Epithelial cell of alveolus of lung (primary cell): ENCODE measurements at places on chromosomes 5 and 9. TPM values are rescaled to one million over a fixed set of nuclear protein-coding genes. Genes with fewer than 3 reads are reported as not detected.

The LCN15 gene
- not detected in 2 replicates for total RNA-seq

The PCDHGB7 gene
- 7.2 and 23.6 TPM in 2 replicates for total RNA-seq

The C9orf50 gene
- total RNA-seq: 0.13 TPM in 1 of 2 replicates, not detected in the other

The F2R gene
- 111 and 137 TPM in 2 replicates for total RNA-seq

The CREB3 gene
- 49.4 and 88.2 TPM in 2 replicates for total RNA-seq

The PKD2L2 gene
- not detected in 2 replicates for total RNA-seq

The RIMOC1 gene
- total RNA-seq: 15.5 and 20.8 TPM in 2 replicates

The SLC1A3 gene
- 4.0 and 12.4 TPM in 2 replicates for total RNA-seq

The RPL35 gene
- total RNA-seq: 2,417 and 2,961 TPM in 2 replicates

The OTP gene
- total RNA-seq: 0.24 TPM in 1 of 2 replicates, not detected in the other

The SLC44A1 gene
- 23.4 and 26.2 TPM in 2 replicates for total RNA-seq

The IFNK gene
- not detected in 2 replicates for total RNA-seq

The FOXI1 gene
- not detected in 2 replicates for total RNA-seq

The CARTPT gene
- not detected in 2 replicates for total RNA-seq

The SVEP1 gene
- total RNA-seq: 3.2 and 14.1 TPM in 2 replicates

The SCGB3A2 gene
- total RNA-seq: not detected in 2 replicates

The DMRTA1 gene
- 0.26 TPM in 1 of 2 replicates, not detected in the other for total RNA-seq

The ADGRD2 gene
- total RNA-seq: not detected in 2 replicates

The NACC2 gene
- 19.4 and 25.2 TPM in 2 replicates for total RNA-seq

The PAIP2 gene
- 53.4 and 88.9 TPM in 2 replicates for total RNA-seq

The DND1 gene
- 0.26 and 0.64 TPM in 2 replicates for total RNA-seq

The HK3 gene
- total RNA-seq: not detected in 2 replicates

The RBM18 gene
- total RNA-seq: 8.5 and 22.2 TPM in 2 replicates

The DDX4 gene
- total RNA-seq: not detected in 2 replicates

The AHRR gene
- total RNA-seq: 7.0 and 47.7 TPM in 2 replicates

The CACFD1 gene
- total RNA-seq: 5.8 and 9.4 TPM in 2 replicates

The PIP5K1B gene
- under 0.01 TPM in 1 of 2 replicates, not detected in the other for total RNA-seq

The CNTLN gene
- 6.3 and 9.9 TPM in 2 replicates for total RNA-seq

The KIF20A gene
- 35.4 and 44.1 TPM in 2 replicates for total RNA-seq

The BTNL3 gene
- not detected in 2 replicates for total RNA-seq

The PCDHA3 gene
- total RNA-seq: under 0.01 TPM in 1 of 2 replicates, not detected in the other

The CBY3 gene
- not detected in 2 replicates for total RNA-seq

The HTR1A gene
- total RNA-seq: not detected in 2 replicates

The NAIP gene
- total RNA-seq: 0.78 and 4.2 TPM in 2 replicates

The RASEF gene
- 0.39 TPM in 1 of 2 replicates, not detected in the other for total RNA-seq

The CDC20B gene
- under 0.01 TPM in 1 of 2 replicates, not detected in the other for total RNA-seq

The SV2C gene
- total RNA-seq: not detected in 2 replicates

The BARX1 gene
- total RNA-seq: not detected in 2 replicates

The ZNF883 gene
- 1.5 and 2.7 TPM in 2 replicates for total RNA-seq

The FBP2 gene
- not detected in 2 replicates for total RNA-seq

The GAPVD1 gene
- 24.0 and 32.0 TPM in 2 replicates for total RNA-seq

The LYRM7 gene
- 6.2 and 65.3 TPM in 2 replicates for total RNA-seq

The ISL1 gene
- total RNA-seq: not detected in 2 replicates

The LRRC26 gene
- total RNA-seq: not detected in 2 replicates

The AQP7 gene
- total RNA-seq: not detected in 2 replicates

The PCDHA11 gene
- not detected in 2 replicates for total RNA-seq
